ENCODE measurements at places on chromosomes 12 and 14.

GRCh38 chr12:48198672-48198971 lies 4.5 kb downstream of the OR10AD1 start:
- DNase-seq, result no peak

DNA sequence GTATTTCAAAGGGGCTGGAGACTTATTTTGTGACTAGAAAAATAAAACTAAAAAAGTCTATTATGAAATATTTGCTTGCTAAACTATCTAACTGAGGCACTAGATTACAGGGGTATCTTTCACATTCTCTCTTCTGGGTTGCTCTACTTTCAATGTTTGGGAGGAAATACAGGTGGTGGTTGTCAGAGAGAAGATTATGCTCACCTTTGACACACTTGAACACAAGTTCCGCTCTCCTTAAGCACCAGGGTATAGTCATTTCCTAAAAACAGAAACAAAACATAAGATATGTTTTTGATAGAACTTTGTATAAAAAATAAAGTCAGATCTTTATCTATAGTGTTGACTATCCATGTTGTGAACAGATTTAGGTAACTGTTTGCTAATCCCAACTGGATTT lies 45.4 kb upstream of the FGF6 start:
- no peak for DNase-seq

DNA sequence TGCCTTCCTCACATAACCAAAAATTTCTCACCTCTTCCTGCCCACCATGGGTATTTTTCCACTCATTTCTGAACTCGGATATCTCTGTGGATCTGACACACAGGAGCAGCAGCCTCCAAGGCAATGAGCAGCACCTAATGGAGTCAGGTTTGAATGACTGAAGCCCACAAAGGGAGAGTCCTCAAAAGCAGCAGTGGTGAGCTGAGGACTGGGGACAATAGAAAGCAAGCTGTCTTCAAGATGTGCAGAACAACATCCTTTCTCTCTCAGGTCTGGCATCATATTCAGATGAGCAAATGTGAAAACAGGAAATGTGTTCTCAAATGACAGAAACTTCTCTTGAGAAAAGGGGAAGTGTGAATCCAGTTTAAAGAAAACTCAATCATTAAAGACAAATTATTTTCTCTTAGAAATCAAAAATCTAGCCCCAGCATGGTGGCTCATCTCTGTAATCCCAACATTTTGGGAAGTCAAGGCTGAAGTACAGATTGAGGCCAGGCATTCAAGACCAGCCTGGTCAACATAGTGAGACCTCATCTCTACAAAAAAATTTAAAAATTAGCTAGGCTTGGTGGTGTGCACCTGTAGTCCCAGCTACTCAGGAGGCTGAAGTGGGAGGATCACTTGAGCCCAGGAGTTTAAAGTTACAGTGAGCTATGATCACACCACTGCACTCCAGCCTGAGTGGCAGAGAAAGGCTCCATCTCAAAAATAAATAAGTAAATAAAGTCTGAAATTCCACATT lies 54.2 kb downstream of the C12orf42 start:
- no peak for DNase-seq

GRCh38 chr12:54191126-54191525 lies 2.3 kb upstream of the SMUG1 start:
- DNase-seq, result no peak

DNA sequence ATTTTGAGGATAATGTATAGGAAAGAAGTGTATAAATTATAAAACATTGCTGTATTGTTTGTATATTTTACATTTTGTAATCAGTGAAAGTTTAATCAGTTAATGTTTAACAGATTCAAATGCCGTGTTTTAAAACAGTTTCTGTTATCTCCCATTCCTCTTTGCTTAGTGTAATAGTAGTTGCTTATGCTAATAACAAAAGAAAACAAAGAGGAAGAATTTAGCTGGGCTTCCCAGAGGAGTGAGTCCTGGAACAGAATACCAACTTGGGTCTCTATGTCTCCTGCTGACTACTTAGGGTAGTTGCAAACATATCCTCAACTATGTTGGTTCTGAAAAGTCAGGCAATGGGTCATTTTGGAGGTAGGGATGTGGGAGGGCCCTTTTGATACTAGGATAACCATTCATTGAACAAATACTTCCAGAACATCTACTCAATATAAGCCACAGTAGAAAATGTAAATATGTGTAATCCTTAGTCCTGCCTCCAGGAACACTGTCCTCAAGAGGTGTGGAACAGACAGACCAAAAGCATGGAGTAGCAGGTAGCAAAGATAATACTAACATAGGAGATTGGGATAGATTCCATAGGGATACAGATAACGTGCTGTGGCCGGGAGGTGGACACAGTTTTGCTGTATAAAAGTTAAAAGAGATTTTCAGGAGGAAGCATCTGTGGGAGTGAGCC lies 36.1 kb upstream of the EVL start:
- DNase-seq, result no peak

- no peak for DNase-seq
Observed at GRCh38 chr12:50213439-50213838, 46.3 kb upstream of the CERS5 start.

- no peak for DNase-seq
Observed at GRCh38 chr14:56460469-56460868, 119.1 kb upstream of the TMEM260 start.

DNA sequence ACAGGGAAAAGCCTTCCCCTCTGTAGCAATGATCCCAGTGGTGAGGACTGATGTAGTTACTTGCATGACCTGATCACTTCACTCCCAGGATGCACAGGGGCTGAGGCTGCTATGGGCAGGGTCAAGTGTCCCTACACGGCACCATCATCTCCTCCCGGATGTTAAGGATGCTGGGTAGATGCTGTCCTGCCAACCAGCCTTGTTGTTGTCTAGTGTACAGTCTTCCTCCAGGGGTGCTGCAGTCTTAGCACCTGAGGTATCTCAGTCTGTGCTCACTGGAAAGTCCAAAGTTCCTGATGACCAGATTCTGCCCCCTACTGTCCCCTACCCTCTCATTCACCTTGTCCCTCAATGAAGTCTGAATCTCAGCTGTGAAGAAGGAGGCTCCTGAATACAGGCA lies 20.1 kb downstream of the CPM start:
- no peak for DNase-seq

- no peak for DNase-seq
Observed at GRCh38 chr14:76186308-76187027, 34.7 kb downstream of the GPATCH2L start.

- DNase-seq, result no peak
Observed at GRCh38 chr14:101973356-101973755, 9.0 kb downstream of the DYNC1H1 start.

GRCh38 chr12:12721176-12721751 lies 4.1 kb downstream of the CDKN1B start:
- DNase-seq, result no peak

DNA sequence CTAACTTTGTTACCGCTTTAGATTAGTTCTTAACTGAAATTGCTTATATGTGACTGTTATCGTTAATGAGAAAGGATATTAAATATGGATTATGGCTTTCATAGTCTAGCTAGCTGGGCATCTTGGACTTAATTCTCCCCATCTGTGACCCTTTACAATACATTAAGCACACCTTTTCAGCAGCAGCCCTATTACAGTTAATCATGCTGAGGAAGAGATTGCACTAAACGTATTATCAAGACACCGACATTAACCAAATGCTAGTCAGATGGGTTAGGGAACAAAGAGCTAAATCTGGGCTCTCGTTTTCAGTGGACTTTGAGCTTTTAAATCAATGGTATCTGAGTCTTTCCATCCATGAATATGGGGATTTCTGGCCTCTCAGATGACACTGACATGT lies 447.5 kb upstream of the DCN start:
- DNase-seq, result no peak

DNA sequence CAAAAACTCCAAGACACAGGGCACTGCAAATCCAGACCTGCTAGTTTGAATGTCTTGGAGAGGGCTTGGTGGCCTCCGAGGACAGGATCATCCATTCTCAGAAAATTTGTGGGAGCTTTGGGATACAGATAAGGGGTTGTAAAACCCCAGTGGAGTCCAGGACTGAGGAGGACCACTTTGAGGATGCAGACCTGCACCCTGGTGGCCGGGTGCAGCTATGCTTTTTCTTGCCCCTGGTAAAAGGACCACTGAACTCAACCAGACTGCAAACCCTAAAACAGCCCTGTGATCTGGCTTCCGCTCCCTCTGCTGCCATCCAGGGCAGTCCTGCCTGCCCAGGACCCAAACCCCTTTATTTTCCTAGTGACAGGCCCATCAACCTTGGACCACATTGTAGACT lies 169.5 kb upstream of the DAAM1 start:
- DNase-seq, result no peak

DNA sequence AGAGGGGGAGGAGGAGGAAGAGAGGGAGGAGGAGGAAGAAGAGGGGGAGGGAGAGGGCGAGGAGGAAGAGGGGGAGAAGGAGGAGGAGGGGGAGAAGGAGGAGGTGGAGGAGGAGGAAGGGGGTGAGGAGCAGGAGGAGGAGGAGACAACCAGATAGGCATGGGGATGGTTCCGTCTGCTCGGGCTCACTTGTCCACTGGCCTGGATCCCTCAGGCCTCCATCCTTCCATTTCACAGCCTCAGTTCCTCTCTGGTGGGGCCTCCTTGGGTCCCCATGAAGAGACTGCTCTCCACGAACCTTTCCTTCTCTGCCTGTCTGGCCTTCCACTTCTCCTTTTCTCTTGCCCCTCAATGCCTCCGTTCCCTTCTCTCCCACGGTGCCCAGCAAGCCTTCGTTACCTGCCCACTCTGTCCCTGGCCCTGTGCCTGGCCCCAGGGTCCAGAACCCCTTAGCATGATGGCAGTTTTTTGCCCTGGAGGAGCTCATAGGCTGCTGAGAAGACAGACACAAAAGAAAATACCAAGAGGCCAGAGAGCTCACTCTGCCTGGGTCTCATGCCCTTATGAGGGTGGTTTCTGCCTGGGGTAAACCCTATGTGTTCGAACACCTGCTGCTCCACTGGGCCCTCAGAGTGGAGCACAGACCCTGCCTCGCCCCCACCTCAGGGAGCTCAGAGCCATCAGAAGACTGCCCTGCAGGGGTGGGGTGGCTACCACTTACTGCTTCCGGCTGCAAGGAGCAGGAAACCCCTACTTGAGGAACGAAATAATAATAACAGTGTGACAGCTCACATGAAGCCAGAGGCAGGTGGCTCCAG lies 11.7 kb upstream of the CACNA2D4 start:
- no peak for DNase-seq

- no peak for DNase-seq
Observed at GRCh38 chr14:105123981-105124765, 44.4 kb downstream of the JAG2 start.

DNA sequence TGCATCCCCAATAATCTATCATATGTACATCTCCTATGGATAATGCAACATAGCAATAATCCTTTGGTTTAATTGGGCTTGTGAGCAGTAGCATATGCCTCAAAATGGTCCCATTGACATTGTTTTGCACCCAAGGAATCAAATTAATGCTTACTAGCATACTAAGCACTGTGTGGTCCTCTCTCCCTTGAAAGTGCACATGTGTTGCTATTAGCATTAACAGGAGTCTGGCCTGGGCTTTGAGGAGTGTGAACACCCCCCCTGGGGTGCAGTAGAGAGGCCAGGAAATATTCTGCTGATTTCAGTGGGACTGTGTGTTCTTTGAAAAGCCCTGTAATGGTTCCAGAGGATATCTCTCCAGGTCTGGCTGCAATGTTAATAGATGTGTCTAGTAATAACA lies 1148.4 kb downstream of the VRK1 start:
- no peak for DNase-seq

DNA sequence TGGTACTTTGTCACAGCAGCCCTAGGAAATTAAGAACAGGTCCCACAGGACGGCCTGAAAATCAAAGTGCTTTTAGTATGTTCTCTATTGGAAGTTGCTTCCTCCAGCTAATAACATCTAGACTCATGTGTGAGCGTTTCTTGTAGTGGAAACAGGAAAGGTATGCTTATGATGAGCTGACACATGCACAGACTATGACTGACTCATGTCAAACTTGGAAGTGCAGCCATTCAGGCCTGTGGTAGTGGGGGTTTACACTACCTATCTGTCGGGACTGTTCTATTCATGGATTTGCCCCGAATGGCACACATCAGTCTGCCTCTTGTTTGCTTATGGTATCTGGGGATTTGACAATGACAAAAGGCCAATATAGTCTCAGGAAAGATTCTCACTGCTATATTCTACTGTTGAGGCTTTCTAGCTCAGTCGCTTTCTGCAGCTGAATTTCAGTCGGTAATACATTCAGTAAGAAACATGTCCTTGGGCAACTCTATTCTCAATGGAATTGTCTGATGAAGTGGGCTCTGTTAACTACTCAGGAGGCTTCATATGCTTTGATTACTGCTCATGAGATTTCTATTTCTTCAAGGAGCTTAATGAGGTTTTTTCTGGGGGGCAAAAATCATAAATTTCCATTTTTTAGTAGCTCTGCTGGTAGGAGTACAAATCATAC lies 270.3 kb upstream of the DAAM1 start:
- DNase-seq, result no peak

DNA sequence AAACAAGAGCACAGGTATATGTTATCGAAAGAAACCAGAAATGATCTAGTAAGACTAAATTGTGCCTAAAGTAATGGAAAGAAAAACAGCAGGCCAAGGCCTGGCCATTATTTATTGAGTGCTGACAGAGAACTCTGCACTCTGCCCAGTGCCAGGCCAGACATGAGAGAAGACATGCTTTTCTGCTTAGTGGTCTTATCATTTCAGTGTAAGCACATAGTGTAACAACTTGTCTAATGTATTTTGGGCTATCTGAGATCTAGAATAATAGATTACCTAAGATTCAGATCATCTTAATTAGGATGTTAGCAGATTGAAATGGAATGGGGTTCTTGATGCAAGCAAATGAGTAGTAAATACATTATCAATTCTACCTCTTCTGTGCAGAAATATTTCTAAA lies 278.3 kb downstream of the AKAP6 start:
- no peak for DNase-seq
